IMR-90 (cell line): ENCODE measurements at places on chromosomes 13 and 19.
A peak's percentile ranks its signal among the peaks of the same experiment; 100 is the strongest.

DNA sequence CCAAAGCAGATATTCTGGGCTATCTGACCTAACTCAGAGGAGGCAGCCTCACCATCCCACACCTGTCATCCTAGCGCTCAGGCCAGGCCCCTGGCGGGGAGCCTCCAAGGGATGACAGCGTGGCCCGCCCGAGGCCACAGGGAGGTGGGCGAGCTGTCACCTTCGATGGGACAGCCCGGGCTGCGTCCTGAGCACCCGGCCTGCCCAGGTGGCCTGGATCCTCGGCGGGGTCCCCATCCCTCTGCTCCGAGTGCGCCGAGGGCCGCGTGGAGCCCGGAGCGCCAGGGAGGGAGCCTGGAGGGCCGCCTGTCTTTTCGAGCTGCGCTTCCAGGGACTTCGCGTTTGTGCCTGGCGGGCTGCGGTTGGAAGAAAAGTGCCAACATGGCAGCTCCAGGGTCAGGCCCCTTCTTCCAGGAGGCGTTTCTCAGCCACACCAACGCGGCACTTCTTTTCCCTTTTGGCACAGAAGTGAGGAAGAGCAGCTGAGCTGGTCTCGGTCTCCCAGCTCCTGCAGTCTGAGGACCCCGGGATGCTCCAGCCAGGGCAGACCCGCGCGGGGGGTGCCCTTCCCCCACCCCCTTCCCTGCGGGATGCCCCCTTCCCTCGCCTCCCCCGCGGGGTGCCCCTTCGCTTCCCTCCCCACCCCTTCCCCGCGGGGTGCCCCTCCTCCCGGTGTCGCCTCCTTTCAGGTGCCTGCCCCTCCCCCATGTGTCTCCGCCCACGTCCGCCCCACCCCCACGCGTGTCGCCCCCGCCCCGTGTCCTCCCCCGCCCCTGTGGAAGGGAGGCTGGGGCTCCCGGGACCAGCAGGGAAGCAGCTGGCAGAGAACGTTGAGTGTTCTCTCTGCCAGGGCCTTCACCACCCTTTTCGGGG, 42.3 kb downstream of the GJA3 start:
- peaks cover 8% of the 10 kb centered on the region; the same call in 1 of the 2 replicates for H3K4me1 ChIP-seq
- H3K27ac ChIP-seq, result peak overlapping the region; percentile 55; the same call in 1 of the 2 replicates
- no peaks in the 10 kb centered on the region; the same call in 1 of the 2 replicates for H3K27me3 ChIP-seq
- no peak for DNase-seq

GRCh38 chr19:35170359-35171061, 16.0 kb downstream of the FXYD5 start:
- H3K27ac ChIP-seq, result no peak overlapping the region
- no peaks in the 10 kb centered on the region for H3K27me3 ChIP-seq
- DNase-seq, result no peak
- no peaks in the 10 kb centered on the region for H3K4me1 ChIP-seq

DNA sequence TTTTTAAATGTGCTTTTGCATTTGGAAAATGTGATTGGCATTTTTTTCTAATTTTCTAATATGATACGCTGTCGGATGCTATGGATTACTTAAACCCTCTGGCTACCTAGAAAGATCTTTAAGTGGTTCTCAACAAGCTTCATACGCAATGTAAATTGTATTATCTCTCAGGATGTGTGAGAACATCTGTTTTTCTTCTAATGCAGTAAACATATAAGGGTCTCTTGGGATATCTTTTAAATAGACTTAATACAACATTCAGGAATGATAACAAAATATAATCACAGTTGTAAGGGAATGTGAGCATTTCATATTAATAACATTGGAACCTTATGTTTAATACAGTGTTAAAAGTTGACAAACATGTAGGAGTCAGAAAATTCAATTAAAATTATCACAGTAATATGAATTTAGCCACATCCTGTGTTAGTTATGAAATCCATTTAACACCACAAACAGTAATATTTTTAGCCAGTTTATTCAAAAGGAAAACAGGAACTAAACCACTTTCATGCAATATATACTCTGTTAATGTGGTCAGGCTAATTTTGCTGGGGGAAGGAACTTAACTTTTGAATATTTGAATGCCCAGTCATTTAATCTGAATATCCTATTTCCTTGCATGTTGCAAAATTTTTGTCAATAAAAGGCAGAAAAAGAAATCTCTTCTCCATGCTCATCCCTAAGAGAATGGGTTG, 15.0 kb upstream of the ALOX5AP start:
- peaks cover 13% of the 10 kb centered on the region for H3K4me1 ChIP-seq
- H3K36me3 ChIP-seq, result no peaks in the 10 kb centered on the region
- peak overlapping the region; percentile 30; the same call in 1 of the 2 replicates for H3K27ac ChIP-seq
- no peak overlapping the region for H3K4me3 ChIP-seq

GRCh38 chr13:85492283-85492682, 306.9 kb downstream of the SLITRK6 start:
- H3K27me3 ChIP-seq, result no peaks in the 10 kb centered on the region
- H3K4me3 ChIP-seq, result no peak overlapping the region
- peak; percentile 23 for DNase-seq
- H3K36me3 ChIP-seq, result no peaks in the 10 kb centered on the region
- 0 out of 2 replicates have a peak, but pooled peaks cover 2% of the 10 kb centered on the region for H3K4me1 ChIP-seq
- H3K27ac ChIP-seq, result no peak overlapping the region; the same call in 1 of the 2 replicates

GRCh38 chr19:54287456-54287855, 6.5 kb upstream of the LILRB2 start:
- no peaks in the 10 kb centered on the region for H3K4me1 ChIP-seq
- no peaks in the 10 kb centered on the region for H3K27me3 ChIP-seq
- no peaks in the 10 kb centered on the region for H3K36me3 ChIP-seq
- peak; percentile 52 for DNase-seq

DNA sequence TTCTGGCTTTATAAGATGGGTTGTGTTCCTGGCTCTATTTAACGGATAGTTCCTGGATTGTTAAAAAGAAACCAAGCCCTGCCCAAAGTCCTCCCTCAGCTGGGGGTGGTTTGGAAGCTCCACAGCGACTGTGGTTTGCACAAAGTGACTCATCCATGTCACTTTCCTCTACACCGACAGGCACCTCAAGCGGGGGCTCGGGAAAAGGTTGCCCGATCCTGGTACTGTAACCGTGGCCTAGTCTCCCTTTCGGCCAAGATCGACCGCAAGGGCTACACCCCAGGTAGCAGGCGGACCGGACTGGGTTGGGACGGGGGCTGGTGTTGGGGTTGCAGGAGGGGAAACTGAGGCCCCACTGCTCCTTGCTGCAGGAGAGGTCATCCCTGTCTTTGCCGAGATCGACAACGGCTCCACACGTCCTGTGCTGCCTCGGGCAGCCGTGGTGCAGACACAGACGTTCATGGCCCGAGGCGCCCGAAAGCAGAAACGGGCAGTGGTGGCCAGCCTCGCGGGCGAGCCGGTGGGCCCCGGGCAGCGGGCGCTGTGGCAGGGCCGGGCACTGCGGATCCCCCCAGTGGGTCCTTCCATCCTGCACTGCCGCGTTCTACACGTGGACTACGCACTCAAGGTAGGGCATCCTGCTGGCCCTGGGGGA, 1.6 kb downstream of the ARRDC2 start:
- peaks cover 8% of the 10 kb centered on the region for H3K4me1 ChIP-seq
- peaks cover 26% of the 10 kb centered on the region for H3K36me3 ChIP-seq
- DNase-seq, result peak; percentile 17

GRCh38 chr13:98613591-98613990, 36.7 kb upstream of the STK24 start:
- no peak overlapping the region for H3K4me3 ChIP-seq
- H3K36me3 ChIP-seq, result no peaks in the 10 kb centered on the region
- no peaks in the 10 kb centered on the region for H3K4me1 ChIP-seq
- DNase-seq, result no peak
- H3K27ac ChIP-seq, result no peak overlapping the region

DNA sequence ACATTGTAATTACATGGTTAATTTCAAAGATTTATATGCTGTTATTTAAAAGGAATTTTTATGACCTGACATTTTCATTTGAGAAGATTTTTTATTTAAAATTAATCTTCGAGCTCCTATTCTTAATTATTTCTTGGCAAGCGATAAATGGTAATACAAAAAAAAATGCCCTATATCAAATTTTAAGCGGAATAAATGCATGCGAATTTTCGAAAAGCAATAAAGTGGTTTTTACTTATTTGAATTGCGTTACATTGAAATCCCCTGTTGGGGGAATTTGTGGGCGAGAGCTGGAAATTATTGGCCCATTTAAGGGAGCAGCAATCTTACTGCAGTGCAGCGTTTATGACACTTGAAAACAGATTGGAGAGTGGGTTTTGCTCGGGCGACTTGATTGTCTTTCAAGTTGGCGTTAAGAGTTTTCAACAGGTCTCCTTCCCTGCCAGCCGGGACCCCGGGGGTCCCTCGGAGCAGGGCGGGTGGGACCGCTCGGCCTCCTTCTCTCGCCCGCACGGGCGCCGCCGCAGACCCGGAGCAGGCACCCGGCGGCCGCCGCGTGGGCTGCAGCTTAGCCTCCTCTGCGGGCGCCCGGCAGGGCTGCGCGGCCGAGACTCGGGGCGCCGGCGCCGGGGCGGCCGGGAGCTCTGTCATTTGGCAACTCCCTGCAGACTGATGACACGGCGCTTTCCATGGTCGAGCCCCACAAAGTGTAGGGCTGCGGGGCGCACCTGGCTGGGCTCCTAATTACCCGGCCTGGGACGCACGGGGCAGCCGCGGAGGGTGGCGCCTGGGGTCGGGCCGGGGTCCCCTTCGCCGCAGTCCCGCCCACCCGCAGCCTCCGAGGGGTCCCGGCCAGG, 255.1 kb upstream of the SOX21 start:
- peak overlapping the region; percentile 20; the same call in 1 of the 2 replicates for H3K4me3 ChIP-seq
- no peaks in the 10 kb centered on the region for H3K36me3 ChIP-seq
- no peak for DNase-seq

DNA sequence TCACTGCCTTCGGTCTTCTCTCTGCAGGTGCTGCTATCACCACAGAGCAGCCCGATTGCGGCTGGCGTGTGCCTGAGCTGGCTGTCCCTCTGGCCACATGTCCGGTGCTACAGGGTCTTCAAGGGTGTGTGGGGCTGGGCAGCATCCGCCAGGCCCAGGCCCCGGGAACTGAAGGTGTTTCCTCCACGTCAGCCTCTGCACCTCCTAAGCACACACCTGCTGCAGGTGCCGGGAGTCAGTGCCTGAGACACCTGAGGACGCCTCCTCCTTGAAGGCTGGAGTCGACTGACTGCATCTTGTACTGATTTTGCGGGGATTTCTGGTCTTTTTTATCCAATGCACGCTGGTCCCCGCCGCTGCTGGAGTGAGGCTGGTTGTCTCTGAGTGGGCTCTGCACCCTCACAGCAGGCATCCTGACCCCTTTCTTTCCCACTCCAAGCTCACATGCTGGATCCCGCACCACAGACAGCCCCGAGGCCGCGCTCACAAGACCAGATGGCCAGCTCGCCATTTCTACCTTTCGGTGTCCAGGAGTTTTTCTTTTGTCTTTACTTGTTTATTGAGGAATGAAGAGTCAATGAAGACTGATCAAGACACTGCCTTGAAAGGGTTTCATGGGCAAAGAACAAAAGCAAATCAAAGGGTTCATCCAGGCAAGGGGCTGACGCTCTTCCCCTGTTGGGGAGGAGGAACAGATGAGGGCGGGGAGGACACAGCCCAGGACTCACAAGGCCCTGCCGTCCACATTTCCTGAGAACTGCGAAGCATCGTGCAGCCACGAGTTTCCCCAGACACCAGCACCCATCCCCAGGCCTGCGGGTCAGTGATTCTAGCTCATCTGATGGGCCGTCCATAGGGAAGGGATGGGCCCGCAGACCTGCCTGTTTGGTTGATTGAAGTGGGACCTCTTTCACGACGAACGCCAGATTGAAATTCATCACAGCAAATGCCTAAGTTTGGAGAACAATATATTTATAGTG, 203.8 kb upstream of the SOX1 start:
- no peaks in the 10 kb centered on the region for H3K27me3 ChIP-seq
- no peak overlapping the region for H3K4me3 ChIP-seq
- H3K4me1 ChIP-seq, result no peaks in the 10 kb centered on the region
- no peak overlapping the region for H3K27ac ChIP-seq

- no peaks in the 10 kb centered on the region for H3K4me1 ChIP-seq
- H3K36me3 ChIP-seq, result no peaks in the 10 kb centered on the region
- no peak overlapping the region for H3K27ac ChIP-seq
- DNase-seq, result no peak
These were observed 148.9 kb downstream of the SHISA2 start for GRCh38 chr13:25902891-25903341.

- no peaks in the 10 kb centered on the region for H3K36me3 ChIP-seq
- DNase-seq, result peak; percentile 25
- H3K27me3 ChIP-seq, result peaks cover 51% of the 10 kb centered on the region
- H3K4me1 ChIP-seq, result peaks cover 2% of the 10 kb centered on the region; the same call in 1 of the 2 replicates
- no peak overlapping the region for H3K27ac ChIP-seq
These were observed 1.4 kb downstream of the PLPP2 start for GRCh38 chr19:289651-290371.

GRCh38 chr19:17468302-17469091, 1.8 kb upstream of the SLC27A1 start:
- H3K4me3 ChIP-seq, result no peak overlapping the region; the same call in 1 of the 2 replicates
- H3K4me1 ChIP-seq, result peaks cover 10% of the 10 kb centered on the region
- no peak overlapping the region for H3K27ac ChIP-seq
- H3K27me3 ChIP-seq, result peaks cover 3% of the 10 kb centered on the region; the same call in 1 of the 2 replicates
- no peaks in the 10 kb centered on the region for H3K36me3 ChIP-seq
- DNase-seq, result no peak

- H3K4me1 ChIP-seq, result peaks cover 2% of the 10 kb centered on the region; the same call in 1 of the 2 replicates
- DNase-seq, result no peak
- no peaks in the 10 kb centered on the region for H3K27me3 ChIP-seq
- H3K27ac ChIP-seq, result peak overlapping the region; percentile 81; the same call in 1 of the 2 replicates
- H3K4me3 ChIP-seq, result no peak overlapping the region
These were observed 74.5 kb downstream of the CYSLTR2 start for GRCh38 chr13:48728226-48728625.

DNA sequence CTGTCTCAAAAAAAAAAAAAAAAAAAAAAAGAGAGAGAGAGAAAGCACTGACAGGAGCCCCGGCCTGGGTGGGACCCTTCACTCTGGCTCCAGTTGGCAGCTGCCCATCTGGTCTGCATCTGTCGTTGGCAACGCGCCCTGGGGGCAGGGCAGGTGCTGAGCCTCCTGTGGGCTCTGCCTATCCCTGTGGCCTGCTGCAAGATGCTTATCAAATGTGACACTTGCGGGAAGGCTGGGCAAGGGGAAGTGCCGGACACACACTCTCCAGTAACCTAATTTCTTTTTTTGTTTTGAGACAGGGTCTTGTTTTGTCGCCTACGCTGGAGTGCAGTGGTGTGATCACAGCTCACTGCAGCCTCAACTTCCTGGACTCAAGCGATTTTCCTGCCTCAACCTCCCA, 10.7 kb upstream of the KPTN start:
- H3K27ac ChIP-seq, result no peak overlapping the region
- H3K36me3 ChIP-seq, result peaks cover 59% of the 10 kb centered on the region
- no peaks in the 10 kb centered on the region for H3K27me3 ChIP-seq
- H3K4me3 ChIP-seq, result no peak overlapping the region
- DNase-seq, result no peak
